Substantia nigra (tissue), 51 donors: ENCODE measurements at places on chromosomes 3 and 15.

DNA sequence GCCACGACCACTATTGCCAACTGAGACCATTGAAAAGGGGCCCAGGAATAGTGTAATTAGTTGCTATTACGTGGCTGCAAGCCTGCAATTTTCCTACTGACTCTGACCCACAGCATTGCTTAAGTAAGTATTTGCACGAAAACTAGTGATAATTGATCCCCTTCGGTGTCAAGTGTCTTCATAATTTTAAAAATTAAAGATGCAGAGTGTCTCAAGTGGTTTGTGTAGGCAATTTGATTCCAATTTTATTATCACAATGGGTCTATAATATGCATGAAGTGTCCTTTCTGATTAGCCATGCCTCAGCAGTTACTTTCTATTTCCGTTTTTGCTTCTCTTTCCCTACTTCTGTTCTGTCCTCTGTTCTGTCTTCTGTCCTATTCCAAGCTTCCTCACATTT lies 259.2 kb downstream of the C3orf38 start:
- no peak for DNase-seq

GRCh38 chr15:85865070-85865684 lies 70.5 kb upstream of the KLHL25 start:
- peak; percentile 13 for DNase-seq

GRCh38 chr15:87155771-87156170 lies 1076.1 kb downstream of the AGBL1 start:
- DNase-seq: no peak

DNA sequence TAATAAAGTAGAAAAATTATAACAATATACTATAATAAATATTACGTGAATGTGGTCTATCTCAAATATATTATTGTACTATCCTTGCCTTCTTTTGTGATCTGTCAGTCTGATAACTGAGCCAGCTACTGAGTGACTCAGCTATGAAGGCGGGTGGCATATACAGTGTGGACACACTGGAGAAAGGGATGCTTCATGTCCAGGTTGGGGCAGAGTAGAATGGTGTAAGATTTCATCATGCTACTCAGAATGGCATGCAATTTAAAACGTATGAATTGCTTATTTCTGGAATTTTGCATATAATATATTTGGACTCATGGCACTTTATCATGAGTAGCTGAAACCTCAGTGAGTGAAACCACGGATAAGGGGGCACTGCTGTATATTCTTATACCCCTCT lies 172.9 kb upstream of the TBC1D5 start:
- no peak for DNase-seq

DNA sequence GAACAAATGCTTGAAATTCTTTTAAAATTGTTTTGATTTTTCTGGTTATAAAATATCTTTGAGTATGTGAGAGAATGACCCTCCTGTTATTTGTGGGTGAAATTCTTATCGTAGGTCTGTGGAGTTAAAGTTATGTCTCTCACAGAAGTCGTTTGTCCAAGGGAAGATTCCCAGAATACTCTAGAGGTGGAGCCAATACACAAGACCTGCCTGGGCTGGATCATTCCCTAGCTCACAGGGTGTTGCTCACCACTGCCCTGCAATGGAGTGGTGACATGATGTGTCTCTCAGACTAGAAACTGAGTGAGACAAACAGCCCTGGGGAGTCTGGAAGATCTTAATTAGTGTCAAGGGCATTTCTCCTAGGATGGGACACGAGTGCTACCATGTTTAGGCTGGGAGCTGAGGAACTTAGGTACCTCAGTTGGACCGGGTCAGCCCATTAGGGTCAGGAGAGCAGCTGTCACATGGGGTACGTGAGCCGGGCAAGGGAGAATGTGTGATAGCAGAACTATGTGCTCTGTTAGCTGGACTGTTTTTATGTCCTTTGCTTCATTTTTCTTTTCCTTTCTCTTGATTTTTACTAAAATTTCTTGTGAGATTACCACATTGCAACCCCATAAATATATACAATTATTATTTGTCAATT lies 53.6 kb upstream of the MYO5C start:
- no peak for DNase-seq

DNA sequence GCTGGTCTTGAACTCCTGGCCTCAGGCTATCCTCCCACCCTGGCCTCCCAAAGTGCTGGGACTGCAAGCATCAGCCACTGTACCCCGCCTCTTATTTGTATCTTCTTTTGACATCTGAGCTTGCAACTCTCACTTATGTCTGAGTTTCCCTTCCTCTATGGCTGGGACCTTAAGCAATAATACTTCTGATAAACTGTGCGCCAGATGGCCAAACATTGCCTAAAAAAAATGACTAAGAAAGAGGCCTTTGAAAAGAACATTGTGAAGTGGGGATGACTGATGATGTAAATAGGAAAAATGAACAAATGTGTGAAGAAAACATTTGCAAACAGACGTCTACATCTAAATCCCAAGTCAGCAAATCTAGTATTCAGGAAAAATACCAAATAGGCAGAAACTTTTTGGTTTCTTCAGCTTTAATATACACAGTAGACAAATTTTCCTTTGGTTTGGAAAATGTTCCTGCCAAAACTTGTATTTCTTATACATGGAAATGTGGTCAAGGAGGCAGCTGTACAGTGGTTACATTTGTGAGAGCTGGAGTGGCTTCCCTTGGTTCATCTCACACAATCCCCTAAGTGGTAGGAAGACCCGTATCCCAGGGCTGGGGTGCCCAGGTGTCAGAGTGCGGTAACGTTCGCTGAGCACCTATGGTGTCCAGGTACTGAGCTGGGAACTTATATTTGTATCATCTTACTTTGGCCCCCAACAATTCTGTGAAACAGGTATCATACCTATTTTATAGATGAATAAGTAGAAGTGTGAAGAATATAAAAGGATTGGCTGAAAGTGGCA lies 11.6 kb upstream of the TFRC start:
- no peak for DNase-seq

DNA sequence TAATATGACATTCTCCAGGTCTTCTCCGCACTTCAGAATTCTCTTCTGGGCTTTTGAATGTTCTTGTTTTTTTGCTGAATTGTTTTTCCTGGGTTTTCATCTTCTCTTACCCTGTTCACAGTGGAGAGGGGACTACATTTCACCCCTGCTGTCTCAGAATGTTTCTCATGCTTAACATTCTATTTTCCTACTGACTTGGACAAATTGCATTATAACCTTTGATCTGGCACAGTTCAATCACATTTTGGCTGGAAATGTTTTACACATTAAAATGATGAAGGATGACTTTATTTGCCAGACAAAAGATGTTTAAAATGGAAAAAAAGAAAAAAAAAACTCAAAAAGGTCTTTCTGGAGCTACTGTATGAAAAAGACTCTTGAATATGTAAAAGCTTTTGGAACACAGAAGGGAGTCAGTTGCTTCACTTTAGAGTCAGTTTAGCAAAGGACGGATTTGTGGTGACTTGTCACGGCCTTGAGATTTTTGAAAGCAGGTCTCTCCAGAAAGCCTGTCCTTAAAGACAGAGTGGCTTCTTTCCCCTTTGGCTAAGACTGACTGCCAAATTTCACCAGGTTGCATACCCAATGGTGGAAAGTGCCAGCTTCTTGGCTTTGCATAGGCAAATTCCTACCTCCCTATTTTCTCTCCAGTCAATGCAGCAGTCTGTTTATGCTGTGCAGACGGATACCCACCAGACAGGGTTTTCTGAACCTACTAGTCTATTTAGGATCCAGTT lies 401.0 kb upstream of the TBL1XR1 start:
- DNase-seq: no peak

DNA sequence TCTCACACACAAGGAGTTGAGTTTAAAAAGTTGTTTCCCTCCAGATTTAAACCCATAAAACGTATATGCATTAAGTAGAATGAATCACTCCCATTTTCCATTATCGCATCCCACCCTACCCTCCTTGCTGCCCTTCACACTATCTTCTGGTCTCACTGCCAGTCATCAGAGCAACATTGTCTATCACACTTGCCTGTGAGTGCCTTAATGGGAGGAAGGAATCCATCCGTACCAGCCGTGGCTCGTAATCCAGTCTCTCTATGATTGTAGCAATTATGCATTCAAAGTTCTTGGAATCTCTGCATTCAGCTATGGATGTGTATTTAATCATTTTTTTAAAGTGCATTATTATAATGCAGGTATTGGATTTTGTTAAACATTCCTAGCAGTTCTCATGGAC lies 1.9 kb downstream of the TMEM266 start:
- no peak for DNase-seq
